ENCODE measurements at places on chromosomes 4 and X.
A peak's percentile ranks its signal among the peaks of the same experiment; 100 is the strongest.

GRCh38 chrX:117985241-117985640 is 131.4 kb downstream of the KLHL13 start:
- DNase-seq = peak; percentile 50

DNA sequence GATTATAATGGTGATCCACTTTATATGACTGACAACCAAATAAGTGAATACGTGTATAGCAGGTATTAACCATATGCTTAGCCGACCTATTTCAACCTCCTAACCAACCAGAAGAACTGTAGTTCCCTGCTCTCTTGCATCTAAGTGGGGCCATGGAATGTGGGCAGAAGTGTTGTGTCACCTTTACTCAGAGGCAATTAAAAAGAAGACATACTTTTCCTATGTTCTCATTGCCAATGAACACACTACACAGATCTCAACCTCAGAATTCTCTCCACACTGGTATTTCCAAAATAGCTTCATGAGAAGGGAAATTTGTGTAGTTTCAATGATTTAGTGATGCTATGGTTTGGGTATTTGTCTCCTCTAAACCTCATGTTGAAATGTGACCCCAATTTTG is 3.2 kb upstream of the NFKB1 start:
- no peak for DNase-seq

- DNase-seq = no peak
These were observed 83.9 kb upstream of the FAM9B start for GRCh38 chrX:9117851-9118250.

GRCh38 chr4:40927074-40927473 is 177.3 kb downstream of the NSUN7 start:
- DNase-seq = no peak

- DNase-seq = no peak
These were observed 18.3 kb upstream of the HERC3 start for GRCh38 chr4:88573995-88574394.

DNA sequence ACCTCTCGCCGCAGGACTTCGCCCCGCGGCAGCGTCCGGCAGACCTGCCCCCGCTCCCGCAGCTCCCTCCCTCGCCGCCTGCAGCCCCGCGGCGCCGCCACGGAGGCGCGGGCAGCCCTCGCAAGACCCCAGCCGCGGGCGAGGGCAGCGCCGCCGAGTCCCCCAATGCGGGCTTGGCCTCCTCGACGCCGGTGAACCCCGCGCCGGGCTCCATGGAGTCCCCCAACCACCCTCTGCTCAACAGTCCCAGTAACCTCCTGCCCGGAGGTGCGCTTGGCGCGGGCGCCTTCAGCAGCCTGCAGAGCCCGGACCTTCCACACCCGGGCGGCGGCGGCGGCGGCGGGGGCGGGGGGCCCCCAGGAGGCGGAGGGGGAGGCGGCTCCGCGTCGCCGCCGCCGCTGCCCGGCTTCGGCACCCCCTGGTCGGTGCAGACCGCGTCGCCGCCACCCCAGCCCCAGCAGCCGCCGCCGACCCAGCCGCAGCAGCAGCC is 1.2 kb downstream of the CPEB2 start:
- DNase-seq = peak; percentile 55

DNA sequence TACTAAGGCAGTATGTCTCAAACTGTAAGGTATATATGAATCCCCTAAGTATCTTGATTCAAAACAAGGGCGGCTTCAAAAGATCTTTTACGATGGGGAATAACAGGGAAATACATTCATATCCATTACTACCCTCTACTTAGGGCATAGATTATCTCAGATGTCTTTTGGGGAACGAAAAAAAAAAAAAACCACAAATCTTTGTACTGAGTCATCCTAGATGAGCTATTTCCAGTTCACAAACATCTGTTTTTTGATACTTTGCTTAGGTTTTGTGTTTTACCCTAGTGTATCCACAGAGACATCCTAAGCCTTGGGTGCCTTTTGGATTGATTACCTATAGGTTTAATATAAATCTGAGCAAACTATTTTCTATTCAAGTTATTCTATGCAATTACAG is 457.2 kb downstream of the NLGN4X start:
- no peak for DNase-seq

DNA sequence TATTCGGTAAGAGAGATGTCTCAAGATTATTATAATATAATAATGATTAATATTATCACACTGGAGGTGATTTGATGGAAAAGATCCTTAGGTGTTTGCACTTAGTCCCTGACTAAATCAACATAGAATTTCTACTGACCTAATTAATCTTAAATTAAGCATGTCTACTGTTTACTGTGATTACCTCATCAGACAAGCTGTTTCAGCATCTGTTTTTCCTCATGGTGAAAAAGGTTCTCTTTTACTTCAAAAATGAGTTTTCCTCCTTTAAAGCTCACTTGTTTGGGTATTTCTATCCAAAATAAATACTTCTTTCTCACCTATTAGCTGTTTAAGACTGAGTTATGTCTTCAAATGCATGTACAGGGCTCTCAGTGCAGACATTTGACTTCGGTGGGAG is 407.8 kb downstream of the NKX6-1 start:
- DNase-seq = no peak

DNA sequence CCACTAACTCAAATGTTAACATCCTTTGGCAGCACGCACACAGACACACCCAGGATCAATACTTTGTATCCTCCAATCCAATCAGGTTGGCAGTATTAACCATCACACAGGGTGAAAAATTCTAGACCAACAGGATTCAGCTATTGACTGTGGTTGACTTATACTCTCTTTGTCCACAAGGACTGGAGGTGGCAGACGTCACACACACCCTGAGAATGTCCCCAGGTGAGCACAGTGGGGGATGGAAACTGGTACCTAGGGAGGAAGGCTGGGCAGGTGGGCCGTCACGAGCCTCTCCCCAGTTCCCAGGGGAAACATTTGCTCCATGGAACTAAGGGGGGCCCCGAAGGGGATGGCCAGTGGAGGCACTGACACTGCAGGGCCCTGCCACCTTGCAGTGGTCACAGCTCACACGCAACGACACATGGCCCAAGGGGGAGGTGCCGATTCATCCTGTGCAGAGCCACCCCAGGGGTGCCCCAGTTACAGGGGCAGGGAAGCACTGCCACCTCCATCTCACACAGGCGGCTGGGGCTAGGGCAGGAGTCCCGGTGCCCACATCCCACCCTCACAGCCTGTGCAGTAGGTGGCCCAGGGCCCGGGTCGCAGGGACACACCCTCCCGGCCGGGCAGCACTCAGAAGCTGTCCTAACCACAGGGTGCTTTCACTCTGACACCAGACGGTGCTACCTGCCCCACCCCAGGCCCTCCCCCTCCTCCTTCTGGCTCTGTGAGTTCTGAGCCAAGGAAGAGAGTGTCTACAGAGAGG is 17.4 kb downstream of the ZFYVE28 start:
- DNase-seq = no peak
